ENCODE measurements at places on chromosomes 5 and 9.
A peak's percentile ranks its signal among the peaks of the same experiment; 100 is the strongest.

GRCh38 chr5:157925786-157926671 lies 67.1 kb upstream of the CLINT1 start:
- no peak for DNase-seq

GRCh38 chr5:143501310-143502044 lies 98.0 kb upstream of the NR3C1 start:
- no peak for DNase-seq

- DNase-seq, result no peak
Measured at GRCh38 chr5:181098762-181099601, 32.0 kb downstream of the OR2V1 start.

GRCh38 chr9:102354041-102354440 lies 615.6 kb upstream of the GRIN3A start:
- DNase-seq, result no peak

GRCh38 chr9:30075451-30076199 lies 2308.8 kb upstream of the ACO1 start:
- DNase-seq, result no peak

DNA sequence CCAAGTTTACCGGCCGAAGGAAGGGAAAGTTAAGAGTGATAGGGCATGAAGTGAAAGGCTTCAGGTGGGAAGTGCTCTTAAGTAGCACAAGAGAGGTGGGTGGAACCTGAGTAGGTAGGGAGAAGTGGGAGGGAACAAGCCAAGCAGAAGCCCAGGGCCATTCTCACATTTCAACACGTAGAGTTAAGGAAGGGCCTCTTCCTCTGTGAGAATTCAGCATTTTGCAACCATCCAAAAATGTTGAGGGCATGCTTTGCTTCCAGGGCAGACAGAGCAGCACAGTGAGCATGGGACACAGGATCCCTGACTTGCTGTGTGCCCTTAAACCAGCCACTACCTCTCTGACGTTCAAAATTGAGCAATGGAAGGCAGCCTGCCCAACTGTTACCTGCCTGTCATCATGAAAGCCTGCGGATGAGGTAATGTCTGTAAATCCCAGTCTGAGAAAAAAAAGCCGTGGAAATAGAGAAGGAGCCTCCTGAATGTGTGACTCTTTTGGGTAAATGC lies 3.3 kb downstream of the CYFIP2 start:
- DNase-seq, result peak; percentile 27

DNA sequence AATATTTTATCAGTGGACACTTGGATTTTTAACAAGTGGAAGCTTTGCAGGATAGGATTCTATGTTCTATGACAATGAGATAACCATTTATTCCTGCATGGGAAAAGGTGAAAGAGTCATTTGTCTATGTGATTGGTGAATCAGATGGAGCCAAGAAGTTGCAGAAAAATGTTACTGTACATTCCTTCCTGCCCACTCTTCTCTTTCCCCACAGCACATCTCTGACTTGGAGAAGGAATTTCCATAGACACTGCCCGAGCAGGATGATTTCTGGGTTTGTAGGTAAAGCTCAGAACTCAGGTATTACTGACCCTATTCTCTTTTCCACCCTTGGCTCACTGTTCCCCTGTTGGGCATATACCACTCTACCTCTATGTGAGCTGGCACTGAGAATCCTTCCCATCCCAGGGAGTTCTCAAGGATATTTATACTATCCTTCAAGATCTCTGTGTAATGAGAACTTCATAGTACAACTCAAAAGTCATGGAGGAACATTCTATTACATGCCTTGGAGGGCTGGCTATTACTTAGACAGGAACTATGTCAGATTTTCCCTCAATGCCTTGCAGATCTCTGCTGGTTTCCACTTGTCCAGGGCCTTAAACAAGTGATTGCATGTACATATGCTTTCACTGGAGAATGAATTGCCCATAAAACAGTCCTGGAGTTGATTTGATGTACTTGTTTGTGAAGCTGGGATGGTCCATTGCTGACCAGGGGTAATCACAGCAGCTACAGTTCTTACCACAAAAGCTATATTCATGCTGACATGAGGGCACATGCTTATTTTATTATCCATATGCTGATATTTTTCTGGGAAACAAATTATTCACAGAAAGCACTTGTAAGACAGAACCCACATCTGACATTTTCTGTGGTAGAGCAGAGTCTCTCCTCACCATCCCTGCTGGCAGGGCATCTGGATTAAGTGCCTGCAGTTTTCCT lies 24.1 kb downstream of the SLC1A3 start:
- DNase-seq, result no peak

- DNase-seq, result no peak
Measured at GRCh38 chr9:92756792-92757191, 7.8 kb downstream of the BICD2 start.

GRCh38 chr5:57710126-57710525 lies 227.5 kb upstream of the ACTBL2 start:
- DNase-seq, result no peak

DNA sequence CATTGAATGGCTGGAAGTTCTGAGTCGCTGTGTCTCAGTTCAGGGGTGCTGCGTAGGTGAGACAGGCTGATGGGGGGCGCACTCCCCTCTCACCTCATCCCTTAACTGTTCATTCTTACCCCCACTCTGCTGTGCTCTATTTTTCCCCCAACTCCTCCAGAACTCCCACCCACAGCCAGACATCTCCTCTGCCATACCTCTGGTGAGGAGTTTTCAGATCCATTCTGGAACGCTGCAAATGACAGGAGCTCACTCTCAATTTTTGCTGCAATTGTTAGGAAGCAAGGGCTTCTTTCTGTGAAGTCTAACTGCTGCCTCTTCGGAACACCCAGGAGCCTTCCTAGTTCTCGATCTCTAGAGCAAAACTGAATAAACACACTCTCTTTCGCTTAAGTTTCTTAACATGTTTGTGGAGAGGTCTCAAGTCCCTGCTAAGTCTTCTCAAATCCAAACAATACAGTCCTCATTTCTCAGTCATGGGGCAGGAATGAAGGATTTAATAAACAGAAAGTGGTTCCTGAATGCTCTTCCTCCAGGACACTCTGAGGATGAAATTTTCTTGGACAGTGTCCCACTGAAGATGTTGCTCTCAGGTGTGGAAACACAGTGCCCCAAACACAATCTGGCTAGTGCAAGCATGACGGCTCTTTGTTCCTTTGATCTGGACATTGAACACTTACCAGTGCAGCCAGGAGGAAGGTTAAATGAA lies 387.7 kb downstream of the KDM4C start:
- DNase-seq, result no peak

- no peak for DNase-seq
Measured at GRCh38 chr9:134223091-134223490, 58.7 kb upstream of the RNU6ATAC start.

GRCh38 chr9:98074115-98074990 lies 17.8 kb downstream of the NANS start:
- DNase-seq, result peak; percentile 21

DNA sequence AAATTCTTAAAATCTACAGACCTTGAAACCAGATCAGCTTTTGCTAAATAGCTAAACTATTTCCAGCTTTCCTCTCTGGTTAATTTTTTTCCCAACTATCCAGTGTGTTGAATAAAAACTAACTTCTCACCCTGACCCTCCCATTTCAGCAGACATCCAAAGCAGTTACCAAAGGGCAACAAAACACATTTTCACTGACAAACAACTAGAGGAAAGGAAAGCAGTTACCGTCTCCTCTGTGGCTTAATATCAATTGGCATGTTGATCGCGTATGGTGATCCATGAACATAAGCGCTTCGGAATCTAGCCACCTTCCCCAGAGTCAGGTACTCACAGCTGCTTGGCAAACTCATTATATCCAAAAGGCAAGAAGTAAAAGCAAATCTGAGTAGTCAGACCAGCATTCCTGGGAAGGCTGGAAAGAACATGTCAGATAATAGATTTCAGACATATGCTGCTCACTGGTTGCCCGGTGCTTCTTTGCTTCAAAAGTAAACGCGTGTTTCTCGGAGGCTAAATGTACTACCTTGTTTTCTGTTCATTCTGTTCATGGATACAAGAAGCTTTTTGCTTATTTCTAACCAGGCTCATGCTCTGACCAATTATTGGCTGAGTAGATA lies 463.4 kb downstream of the PDE4D start:
- no peak for DNase-seq

DNA sequence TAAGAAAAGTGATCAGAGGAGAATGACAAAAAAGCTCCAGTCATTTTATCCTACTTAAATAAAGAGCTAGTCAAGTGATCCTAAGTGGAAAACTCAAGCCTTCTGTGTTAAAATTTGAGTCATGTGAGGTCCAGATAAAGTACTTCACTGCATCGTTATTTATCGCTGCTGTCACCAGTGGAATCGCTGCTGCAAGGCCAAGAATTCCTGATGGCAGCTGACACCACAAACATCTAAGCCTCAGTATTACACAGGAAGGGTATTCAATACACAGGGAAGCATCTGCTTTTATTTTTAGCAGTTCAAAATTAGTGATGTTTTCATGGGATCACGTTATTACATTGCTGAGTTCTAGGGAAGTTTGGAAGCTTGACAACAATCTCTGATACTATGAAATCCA lies 190.3 kb downstream of the GOLPH3 start:
- no peak for DNase-seq

DNA sequence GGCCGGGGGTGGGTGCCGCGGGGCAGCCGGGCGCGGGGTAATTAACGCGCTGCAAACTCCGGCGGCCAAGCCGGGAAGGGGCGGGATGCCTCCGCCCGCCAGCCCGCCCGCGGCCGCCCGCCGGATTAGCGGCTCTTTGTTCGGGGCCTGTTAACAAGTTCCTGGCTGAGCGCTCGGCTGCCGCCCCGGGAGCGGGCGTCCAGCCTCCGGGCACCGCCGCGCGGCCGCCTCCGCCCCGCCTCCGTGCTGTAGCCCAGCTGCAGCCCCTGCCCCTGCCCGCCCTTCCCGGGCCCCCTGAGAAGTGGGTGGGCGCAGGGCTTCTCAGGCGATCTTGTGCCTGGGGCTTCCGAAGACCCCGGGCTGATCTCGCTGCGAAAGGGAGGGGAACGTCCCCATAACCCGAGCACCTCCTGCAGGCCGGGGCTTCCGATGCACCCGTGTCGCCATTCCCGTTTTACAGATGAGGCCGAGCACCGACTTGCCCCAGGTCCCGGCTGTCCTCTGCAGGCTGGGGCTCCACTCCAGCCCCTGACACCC lies 7.5 kb downstream of the UNC5A start:
- DNase-seq, result no peak

DNA sequence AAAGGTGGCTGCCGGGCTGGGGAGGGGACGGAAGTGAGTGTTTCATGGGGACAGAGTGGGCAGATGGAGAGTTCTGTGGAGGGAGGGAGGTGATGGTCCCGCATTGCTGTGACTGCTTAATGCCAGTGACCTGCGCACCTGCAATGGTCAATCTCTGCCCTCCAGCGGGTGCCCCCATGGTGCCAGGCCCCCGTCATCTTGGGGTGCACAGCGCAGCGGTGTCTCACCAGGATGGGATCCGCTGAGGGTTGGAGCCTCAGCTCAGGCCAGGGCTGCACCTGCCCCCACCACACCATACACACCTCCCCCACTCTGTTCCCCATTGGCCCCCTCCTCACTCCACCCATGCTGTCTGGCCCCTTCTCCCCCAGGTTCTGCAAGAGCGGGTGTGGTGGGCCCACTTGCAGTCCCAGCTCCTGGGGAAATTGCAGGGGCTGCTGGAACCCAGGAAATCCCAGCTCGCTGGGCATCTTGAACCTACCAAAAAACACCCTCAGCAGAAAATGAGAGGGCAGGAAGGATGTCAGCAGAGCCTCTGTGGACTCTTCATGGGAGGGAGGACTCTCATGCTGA lies 12.1 kb upstream of the CAMSAP1 start:
- DNase-seq, result no peak

GRCh38 chr5:142842994-142843905 lies 73.1 kb downstream of the ARHGAP26 start:
- no peak for DNase-seq

DNA sequence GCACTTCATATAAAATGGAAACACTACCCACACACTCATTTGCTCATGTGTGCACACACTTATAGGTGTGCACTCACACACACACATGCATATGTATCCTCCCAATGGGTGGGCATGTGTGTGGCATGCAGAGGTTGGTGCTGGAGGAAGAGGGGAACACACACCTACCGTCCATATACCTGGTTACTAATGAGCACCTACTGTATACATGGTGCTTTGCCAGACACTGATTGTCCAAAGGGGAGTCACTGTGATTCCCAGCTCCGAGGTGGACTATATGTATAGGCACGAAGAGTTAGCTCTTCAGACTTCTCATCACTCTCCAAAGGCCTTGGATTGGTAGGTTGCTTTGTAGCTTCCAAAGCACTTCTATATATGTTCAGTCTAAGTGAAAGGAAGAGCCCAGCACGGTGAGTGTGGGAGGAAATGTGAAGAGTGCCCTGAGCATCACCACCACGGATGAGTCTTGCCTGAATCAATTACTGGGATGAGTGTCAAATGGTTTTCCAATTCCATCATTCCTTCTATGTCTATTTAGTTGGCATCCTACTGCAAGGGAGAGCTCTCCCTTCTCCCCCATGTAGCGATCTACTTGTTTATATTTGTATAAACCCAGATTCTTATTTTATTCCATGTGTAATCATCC lies 12.6 kb upstream of the ERGIC1 start:
- DNase-seq, result no peak

DNA sequence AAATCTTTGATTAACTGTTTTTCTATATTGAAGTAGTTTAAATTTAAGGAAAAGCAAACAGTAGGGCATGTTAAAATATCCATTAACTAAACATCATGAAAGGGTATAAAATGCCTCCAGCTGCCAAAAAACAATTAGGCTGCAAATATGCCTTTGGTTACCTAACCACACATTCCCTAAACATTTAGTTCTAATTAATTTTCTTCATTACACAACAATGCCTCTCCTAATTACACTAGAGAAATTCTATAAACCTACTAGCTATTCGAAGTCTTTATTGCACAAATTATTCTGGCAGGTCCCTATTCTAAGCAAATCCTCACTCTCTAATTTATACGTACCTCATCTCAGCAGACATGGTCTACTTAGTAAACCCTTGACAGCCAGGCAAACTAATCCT lies 37.4 kb downstream of the MAT2B start:
- DNase-seq, result no peak

DNA sequence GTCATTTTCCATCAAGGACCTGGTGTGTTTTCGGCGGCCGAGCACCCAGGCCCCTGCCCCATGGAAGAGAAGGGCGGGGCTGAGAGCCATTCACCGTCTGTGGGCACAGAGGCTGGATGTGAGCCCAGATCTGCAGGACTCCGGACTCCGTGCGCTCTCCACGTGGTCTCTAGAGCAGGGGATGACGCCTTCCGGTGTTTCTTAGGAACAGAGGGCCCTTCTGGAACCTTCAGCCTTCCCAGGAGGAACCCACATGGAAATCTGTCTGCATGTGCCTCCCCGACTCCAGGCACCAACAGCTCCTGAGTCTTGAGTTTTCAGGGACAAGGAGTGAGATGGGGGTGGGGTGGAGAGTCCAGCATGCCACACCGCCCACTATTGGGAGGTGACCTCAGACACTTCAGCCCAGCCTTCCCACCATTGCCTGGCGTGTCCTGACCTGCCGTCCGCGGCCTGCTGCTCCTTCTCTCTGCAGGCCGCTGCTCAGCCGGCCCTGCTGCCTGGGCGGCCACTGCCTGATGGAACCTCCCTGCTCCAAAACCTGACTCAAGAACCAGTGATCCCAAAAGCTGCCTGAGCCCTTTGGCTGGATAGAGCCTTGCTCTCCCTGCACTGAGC lies 2.4 kb upstream of the RXRA start:
- DNase-seq, result no peak

All from AML-193 (cell line).